Right renal cortex interstitium (tissue), 3 donors: ENCODE measurements at places on chromosomes 6 and 20.

DNA sequence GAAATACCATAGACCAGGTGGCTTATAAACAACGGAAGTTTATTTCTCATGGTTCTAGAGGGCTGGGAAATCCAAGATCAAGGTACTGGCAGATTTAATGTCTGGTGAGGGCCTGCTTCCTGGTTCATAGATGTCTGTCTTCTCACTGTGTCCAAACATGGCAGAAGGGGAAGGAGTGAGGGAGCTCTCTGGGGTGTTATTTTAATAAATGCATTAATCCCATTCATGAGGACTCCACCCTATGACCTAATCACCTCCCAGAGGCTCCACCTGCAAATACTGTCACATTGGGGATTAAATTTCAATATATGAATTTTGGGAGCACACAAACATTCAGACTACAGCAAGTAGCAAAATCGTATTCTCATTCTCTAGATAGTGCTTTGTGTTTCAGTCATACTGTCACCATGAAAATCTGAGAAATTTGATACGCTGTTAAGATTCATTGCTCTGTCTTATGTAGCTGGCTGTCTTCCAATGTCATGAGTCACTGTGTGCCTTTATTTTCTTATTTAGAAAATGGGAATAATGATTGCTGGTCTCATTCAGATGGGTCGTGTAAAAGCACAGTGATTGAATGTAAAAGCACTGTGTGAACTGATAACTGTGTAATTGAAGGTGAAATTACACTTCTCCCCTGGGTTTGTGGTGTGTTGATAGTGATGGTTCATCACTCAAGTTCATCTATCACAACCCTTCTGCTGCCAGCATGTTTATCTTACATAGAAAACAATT is 8.9 kb upstream of the ERVFRD-1 start:
- DNase-seq = no peak

DNA sequence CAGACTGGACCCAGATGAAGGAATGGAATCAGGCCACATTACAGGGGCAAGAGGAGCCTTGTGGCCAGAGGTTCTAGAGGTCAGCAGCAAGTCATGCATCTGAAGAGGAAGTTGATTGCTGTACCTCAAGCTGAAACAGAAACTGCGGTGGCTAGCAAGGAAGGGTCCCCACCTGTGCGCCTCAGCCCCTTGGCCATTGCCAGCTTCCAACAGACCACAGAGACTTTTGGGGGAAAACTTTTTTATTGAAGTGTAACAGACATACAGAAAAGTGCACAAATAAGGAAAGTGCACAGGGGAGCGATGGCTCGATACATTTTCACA is 26.8 kb upstream of the SLC9A8 start:
- DNase-seq = no peak

DNA sequence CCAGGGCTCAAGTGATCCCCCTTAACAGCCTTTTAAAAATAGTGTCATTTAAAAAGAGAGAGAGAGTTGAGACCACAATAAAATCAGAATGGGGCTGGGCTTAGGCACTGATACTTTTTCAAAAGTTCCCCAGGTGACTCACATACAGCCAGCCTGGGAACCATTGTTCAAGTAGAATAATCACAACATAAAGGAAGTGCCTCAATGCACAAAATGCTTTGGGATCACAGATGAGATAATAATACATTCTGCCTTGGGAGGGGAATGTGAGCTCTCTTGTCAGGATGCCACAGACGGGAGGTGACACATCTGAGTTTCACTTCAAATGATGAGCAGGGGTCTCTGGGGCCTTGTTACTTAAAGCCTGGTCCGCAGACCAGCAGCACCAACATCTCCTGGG is 34.0 kb upstream of the GABRR1 start:
- no peak for DNase-seq

DNA sequence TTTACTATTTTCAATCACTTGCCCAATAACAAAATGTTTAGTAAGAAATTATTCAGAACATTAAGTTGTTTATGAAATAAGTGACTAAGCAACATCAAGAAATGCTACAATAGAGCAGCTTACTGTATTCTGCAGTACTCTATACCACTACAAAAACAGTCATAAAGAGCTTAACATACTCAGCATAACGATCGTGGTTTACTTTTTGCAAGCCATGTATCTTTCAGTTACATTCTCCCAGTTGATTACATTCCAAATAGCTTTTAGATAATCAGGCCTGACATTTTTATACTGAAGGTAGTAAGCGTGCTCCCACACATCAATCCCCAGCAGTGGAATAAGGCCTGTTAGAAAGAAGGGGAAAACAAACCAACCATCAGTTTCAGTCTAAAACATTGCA is 10.7 kb downstream of the SOD2 start:
- DNase-seq = no peak

DNA sequence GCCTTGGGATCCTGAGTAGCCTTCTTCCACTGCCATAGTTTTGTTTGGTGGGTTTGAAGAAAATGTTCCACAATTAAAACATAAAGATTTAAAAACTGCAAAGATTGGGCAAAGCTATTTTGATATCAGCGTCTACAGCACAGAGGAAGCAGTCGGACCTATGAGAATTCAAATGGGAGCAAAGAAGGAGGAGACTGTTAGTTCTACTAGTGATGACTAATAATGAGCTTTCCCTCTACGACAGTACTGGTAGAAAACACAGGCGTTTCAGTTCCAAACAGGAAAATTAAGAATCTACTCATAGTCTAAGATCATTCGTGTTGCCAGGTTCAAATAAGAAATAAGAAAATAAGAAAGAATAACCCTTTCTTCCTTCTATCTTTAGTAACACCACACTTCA is 121.2 kb downstream of the INSM1 start:
- DNase-seq = no peak

GRCh38 chr6:41836022-41836659 is 48.6 kb downstream of the TOMM6 start:
- no peak for DNase-seq
